ENCODE measurements at places on chromosomes 7 and 10.

GRCh38 chr7:27364344-27364758 lies 121.7 kb downstream of the EVX1 start:
- DNase-seq = no peak

DNA sequence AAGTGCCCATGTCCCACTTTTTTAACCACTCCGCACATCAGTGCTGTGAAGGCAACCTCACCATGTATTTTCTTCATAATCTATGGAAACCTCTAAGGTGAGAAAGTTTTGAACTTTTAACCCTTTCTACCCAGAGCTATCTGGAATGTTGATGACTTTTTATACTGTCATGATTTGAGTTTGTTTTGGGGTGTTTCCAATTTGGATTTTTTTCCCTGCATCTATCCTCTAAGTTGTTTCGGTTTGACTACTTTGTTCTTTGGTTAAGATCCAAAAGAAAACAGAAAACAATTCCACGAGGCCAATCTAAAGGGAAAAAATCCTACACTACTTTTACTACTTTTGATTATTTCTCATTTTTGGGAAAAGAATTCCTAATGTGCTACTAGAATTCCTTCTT lies 279.7 kb downstream of the USP6NL start:
- DNase-seq = no peak

DNA sequence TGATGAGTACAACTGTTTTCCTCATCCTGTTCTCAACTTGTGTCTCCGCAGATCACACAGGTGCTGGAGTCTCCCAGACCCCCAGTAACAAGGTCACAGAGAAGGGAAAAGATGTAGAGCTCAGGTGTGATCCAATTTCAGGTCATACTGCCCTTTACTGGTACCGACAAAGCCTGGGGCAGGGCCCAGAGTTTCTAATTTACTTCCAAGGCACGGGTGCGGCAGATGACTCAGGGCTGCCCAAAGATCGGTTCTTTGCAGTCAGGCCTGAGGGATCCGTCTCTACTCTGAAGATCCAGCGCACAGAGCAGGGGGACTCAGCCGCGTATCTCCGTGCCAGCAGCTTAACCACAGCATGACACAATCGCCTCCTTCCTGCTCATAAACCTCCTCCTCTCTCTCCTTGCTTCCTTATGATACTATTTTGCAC lies 126.7 kb upstream of the PRSS58 start:
- peak; percentile 34 for DNase-seq

DNA sequence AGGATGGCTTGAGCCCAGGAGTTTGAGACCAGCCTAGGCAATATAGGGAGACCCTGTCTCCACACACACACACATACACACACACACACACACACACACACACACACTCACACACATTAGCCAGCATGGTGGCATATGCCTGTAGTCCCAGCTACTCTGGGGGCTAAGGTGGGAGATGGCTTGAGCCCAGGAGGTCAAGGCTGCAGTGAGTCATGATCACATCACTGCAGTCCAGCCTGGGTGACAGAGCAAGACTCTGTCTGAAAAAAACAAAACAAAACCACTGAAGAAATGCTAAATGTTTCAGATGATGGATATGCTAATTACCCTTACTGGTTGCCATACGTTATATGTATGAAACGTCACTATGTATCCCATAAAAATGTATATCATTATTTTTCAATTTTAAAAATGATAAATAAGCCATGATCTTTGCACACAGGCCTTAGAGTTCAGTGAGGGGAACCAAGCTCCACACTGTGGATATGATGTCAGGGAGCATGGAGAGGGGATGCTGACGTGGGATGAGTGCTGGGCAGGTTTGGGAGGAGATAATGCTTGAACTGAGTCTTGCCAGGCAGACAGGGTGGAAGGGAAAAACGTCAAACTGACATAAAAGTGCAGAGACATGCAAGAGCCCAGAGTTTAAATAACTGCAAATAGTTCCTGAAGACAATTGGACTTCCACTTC lies 45.9 kb upstream of the ARHGAP12 start:
- DNase-seq = no peak

GRCh38 chr10:132139526-132139925 lies 47.2 kb upstream of the DPYSL4 start:
- no peak for DNase-seq

DNA sequence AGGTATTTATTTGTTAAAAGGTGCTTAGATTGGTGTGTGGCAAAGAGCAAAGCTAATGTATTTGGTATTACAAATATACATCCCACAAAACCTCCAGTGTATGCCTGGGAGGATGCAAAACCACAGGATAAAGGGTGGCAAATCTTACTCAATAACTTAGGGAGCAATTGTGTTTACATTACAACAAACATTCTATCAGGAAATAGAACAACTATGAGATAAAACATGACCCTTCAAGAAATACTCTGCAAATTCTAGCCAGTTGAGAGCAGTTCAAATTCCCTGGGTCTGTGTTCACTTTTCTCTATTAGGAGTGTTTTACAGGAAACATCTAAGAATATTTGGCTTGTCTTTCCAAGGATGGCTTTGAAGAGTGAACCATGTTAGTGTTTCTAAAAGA lies 64.9 kb downstream of the CUL1 start:
- DNase-seq = no peak

DNA sequence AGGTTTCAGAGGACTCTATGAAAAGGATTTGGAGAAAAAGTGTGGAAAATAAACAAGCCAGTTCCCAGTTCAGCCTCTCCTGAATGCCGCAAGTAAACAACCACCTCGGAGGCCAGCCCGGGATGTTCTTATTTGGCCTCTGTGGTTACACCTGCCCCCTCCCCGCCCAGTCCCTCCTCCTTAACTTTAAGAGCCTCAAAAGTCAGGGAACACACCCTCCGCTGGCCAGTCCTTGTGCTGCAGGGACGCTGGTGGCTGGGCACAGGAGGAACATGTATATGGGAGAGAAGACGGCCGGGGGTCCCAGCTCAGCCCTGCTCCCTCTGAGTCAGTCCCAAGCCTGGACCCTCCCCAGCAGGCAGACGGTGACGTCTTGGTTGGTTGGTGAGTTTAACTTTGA lies 6.1 kb downstream of the CHST3 start:
- peak; percentile 52 for DNase-seq

DNA sequence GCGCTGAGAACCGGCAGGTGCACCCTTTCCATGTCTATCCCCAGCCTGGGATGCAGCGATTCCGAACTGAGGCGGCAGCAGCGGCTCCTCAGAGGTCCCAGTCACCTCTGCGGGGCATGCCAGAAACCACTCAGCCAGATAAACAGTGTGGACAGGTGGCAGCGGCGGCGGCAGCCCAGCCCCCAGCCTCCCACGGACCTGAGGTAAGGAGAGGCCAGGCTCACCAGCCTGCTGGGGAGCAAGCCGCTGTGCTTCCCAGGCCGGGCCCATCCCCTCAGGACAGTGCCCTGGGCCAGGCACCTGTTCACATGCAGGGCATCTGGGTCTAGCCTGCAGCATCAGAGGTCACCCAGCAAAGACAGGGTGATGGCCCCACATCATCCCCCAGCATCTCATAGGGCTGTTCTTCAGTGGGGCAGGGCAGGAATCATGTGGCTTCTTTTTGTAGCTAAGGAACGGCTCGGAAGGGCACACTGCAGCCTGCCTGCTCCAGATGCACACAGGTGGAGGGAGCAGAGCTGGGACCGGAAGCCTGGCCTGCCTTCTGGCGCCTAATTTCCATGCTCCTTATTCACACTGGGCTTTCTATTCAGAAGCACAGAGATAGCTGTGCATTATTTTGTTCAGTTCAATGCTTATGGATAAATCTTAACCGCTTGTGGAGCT lies 18.9 kb downstream of the BAG3 start:
- DNase-seq = no peak

- no peak for DNase-seq
These were observed 603.6 kb upstream of the MGMT start for GRCh38 chr10:128863411-128863810.

DNA sequence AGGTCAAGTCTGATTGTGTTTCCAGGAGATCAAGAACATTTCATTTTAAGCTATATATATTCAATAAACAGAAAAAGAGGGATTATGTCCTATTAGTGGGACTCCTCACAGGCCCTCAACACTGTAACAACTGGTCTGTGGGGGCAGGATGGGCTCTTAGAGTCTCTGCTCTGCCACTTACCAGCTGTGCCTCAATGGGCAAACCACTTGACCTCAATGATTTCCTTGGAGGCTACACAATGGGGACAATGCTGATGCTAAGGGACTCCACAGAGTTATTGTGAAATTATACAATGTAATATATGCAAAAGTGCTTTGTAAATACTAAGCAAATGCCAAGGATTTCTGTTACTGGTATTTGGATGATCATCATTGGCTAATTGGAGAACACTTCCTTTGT lies 33.2 kb upstream of the MXI1 start:
- no peak for DNase-seq

- DNase-seq = no peak
These were observed 84.4 kb downstream of the RGS10 start for GRCh38 chr10:119457966-119458766.
